NB4 (cell line): ENCODE measurements at places on chromosomes 1 and 21.
A peak's percentile ranks its signal among the peaks of the same experiment; 100 is the strongest.

DNA sequence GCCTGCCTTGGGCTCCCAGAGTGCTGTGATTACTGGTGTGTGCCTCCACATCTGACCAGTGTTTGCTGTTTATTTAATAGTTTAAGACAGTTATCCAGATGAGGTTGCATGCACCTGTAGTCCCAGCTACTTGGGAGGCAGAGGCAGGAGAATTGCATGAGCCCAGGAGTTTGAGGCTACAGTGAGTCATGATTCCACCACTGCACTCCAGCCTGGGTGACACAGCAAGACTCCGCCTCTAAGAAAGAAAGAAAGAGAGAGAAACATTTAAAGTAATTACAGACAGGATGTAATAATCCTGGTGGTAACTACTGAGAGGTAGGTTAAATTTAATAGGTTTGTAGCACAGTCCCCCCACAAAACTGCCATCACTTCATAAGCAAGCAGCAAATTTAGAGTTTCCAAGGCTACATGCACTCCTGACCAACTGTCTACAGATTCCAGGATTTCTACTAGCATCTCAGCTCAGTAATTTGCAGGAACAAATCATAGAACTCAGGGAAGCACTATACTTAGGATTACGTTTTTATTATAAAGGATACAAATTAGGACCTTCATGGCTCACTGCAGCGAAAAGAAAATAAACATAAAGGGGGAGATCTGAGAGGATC is 89.6 kb downstream of the PKN2 start:
- peak; percentile 14 for DNase-seq

DNA sequence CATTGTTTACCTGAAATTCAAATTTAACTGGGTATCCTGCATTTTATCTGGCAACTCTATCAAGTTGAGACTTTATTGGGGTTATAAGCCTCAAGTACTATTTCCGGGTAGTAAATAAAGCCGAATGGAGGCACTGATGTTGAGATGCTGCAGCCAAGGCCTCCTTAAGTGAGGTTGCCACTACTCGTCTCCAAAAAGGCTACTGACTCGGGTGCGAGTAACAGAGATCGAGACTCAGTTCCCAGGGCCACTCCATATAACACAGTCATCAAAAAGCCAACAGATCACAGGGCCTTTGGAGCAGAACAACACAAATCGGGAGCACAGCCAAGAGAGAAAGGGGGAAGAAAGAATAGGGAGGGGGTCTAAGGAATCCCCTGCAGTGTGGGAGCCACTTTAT is 524 bp downstream of the COPA start:
- DNase-seq: peak; percentile 27

- no peak for DNase-seq
Measured at GRCh38 chr1:166165661-166166328, 1.0 kb downstream of the FAM78B start.

- DNase-seq: no peak
Measured at GRCh38 chr1:32863218-32863880, 7.4 kb downstream of the FNDC5 start.

DNA sequence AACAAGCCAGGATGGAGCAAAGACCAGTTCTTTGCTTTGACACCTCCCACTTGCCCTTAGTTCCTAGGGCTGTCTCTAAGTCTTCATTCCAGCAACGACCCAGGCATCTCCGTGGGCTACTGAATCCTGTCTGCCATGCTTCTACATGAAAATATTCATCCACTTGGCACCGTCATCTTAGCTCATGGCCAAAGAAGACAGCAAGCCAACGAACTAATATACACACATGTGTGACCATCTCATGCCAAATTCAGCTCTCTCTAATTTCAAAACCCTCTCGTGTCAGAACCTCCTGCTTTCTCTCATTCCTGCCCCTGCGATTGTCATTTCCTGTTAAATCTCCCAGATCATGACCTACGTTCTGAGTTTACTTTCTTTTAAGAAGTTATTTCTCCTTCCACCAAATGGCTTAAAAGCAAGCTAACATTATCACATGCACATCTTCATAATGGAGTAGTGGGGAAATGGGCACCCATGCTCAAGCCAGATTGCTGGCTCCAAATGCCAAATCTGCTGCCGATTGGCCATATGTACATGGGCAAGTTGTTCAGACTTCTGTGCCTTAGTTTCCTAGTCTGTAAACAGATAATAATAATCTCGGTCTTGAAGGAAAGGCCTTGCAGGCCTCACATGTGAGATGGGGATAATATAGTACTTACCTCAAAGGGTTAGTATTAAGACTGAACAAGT is 373.4 kb downstream of the USH2A start:
- DNase-seq: no peak

DNA sequence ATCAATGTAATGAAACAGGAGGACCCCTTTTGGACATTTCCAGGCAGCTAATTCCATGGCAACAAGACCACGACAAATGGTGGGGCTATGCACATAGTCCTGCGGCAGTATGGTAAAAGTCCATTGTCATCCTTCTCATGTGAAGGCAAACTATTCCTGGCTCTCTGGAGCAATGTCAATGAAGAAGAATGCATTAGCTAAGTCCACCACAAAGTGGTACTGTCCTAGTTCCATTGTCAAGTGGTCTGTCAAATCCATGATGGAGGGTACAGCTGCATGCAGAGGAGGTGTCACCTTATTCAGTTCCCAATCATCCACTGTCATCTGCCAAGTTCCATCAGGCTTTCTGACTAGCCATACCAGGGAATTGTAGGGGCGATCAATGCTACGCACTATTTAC is 110.1 kb downstream of the GDAP2 start:
- DNase-seq: no peak

- no peak for DNase-seq
Measured at GRCh38 chr1:229817936-229818335, 191.9 kb downstream of the URB2 start.
